Right cardiac atrium (tissue), 5 donors: ENCODE measurements at places on chromosomes 12 and 14. TPM values are rescaled to one million over a fixed set of nuclear protein-coding genes. Genes with fewer than 3 reads are reported as not detected.

DNA sequence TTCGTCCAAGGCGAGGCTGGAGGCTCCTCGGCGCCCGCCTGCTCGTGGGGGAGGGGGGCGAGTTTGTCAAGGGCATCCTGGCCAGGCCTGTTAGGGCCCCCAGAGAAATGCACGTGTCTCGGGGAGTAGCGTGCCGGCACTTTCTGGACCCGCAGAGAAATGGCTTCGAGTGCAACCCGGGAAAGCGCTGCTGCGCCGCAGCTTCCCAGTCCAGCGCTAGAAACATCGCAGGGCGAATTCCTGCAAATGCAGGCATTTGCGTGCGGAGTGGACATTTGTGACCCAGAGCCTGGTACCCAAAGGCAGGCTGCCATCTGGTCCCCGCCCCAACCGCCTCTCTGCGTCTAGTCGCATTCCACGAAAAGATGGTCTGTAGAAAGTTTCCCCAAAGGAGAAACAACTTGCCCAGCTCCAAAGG is 756 bp downstream of the LGR5 start:
- DNase-seq, result no peak

GRCh38 chr12:106220536-106220935 is 27.3 kb downstream of the CKAP4 start:
- DNase-seq, result no peak

DNA sequence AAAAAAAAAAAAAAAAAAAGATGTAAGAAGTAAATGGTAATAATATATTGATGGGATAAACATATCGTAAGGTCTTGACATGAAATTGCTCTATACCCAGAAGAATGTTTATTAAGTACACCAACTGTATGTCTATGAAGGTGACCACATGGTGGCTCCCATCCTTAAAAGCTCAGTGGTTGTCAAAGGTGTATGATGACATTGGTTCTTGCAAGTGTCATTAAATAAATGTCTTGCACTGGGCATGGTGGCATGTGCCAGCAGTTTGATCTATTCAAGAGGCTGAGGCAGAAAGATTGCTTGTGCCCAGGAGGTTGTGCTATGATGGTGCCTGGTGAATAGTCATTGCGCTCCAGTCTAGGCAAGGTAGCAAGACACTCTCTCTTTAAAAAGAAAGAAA is 10.4 kb downstream of the CCT2 start:
- DNase-seq, result no peak

GRCh38 chr12:92721130-92721529 is 18.3 kb downstream of the PLEKHG7 start:
- no peak for DNase-seq

Gene TSPAN8
- total RNA-seq, result 3.0 TPM
